ENCODE measurements at places on chromosomes 12 and 14.

- no peak for DNase-seq
Measured at GRCh38 chr12:56261503-56262232, 3.5 kb upstream of the ANKRD52 start.

DNA sequence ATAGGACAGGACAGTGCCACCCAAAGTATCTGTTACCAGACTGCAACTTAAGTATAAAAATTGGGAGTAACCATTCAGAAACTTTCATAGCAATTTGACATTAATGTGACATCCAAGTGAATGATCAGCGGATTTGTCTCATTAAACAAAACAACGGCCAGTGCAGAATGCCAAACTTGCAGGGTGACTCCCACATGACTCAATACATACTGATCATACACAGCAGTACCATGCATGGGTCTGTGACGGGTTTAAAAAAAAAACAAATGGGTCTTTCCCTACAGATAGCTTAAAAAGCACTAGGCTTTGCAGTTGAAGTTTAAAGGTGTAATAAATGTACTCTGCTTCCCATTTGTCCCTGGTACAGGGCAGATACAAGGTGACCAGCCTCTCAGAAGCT lies 116.6 kb downstream of the SLC35F4 start:
- no peak for DNase-seq

GRCh38 chr14:57889245-57889644 lies 23.4 kb upstream of the SLC35F4 start:
- DNase-seq: no peak

GRCh38 chr14:34633742-34634141 lies 3.8 kb upstream of the SNX6 start:
- DNase-seq: no peak

GRCh38 chr12:108381787-108382436 lies 42.8 kb upstream of the CMKLR1 start:
- DNase-seq: no peak

- DNase-seq: no peak
Measured at GRCh38 chr14:89428546-89429198, 11.6 kb upstream of the FOXN3 start.

DNA sequence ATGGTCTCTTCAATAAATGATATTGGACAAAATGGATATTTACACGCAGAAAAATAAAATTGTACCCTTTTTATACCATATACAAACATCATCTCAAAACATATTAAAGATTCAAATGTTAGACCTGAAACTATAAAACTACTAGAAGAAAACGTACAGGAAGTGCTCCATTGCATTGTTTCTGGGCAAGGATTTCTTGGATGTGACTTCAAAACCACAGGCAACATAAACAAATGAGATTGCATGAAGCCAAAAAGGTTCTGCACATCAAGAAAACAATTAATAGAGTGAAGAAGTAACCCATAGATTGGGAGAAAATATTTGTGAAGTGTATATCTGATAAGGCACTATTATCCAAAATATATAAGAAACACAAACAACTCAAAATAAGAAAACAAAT lies 812.4 kb downstream of the NRXN3 start:
- no peak for DNase-seq

GRCh38 chr14:87233266-87233665 lies 759.7 kb downstream of the GALC start:
- DNase-seq: no peak

DNA sequence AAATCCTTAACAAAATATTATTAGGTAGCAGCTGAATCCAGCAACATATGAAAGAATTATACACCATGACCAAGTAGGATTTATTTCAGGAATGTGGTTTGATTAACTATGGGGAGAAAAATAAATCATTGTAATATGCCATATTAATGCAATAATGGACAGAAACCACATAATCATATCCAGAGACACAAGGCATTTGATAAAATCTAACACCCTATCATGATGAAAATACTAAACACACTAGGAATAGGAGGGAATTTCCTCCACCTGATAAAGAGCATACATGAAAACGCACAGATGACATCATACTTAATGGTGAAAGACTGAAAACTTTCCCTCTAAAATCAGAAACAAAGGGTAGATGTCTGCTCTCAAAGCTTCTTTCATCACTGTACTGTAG lies 238.9 kb downstream of the PHLDA1 start:
- DNase-seq: no peak
